Ascending aorta (tissue), 2 donors: ENCODE measurements at places on chromosomes 16 and 17.

- H3K36me3 ChIP-seq = no peaks in the 10 kb centered on the region
- H3K27ac ChIP-seq = no peak overlapping the region
- H3K27me3 ChIP-seq = no peaks in the 10 kb centered on the region
- H3K4me3 ChIP-seq = no peak overlapping the region
- DNase-seq = no peak
Measured at GRCh38 chr16:31099860-31100638, 5.5 kb upstream of the VKORC1 start.

DNA sequence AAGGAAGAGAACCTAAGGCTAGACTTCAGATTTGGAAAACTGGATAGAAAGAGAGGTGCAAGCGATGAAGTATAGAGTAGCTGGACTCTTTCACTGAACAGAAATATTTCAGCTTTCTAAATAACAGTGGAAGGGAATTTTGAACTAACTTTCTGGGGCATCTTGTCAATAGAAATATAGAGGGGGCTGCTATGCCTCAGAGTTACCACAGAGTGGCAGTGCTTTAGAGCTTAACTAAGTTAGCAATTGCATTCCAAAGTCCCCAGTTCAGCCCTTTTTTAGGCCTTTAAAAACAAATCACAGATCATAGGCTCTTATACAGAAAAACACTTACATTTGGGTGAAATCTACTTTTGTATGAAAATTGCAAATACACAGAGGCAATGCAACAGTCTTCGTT is 154.2 kb upstream of the CDH8 start:
- no peak overlapping the region for H3K27ac ChIP-seq
- no peaks in the 10 kb centered on the region for H3K36me3 ChIP-seq

DNA sequence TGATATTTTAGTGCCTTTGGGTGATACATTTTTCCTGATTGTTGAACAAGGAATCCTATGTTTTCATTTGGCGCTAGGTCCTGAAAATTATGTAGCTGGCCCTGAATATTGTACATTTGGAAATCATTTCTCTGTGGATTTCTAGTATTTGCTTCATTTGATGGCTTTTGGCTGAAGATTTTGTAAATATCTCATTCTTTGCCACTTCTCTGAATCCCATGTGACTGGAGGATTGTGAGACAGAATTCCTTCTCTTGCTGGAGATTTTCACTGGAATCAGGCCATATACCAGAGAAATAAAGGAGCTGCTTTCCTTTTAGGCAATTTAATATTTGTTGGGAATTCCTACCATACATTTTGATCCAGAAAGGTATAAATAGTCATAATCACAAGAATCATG is 8.6 kb downstream of the KRT28 start:
- H3K4me1 ChIP-seq = no peaks in the 10 kb centered on the region
- no peak overlapping the region for H3K4me3 ChIP-seq
- no peaks in the 10 kb centered on the region for H3K27me3 ChIP-seq
- no peak overlapping the region for H3K27ac ChIP-seq

GRCh38 chr16:69497876-69498596 is 67.7 kb upstream of the NFAT5 start:
- H3K4me3 ChIP-seq = no peak overlapping the region
- no peaks in the 10 kb centered on the region for H3K27me3 ChIP-seq
- no peaks in the 10 kb centered on the region for H3K36me3 ChIP-seq
- H3K27ac ChIP-seq = no peak overlapping the region
- no peak for DNase-seq
- H3K4me1 ChIP-seq = no peaks in the 10 kb centered on the region

GRCh38 chr16:35748621-35749252 is 2289.3 kb downstream of the TP53TG3F start:
- no peaks in the 10 kb centered on the region for H3K27me3 ChIP-seq
- H3K36me3 ChIP-seq = no peaks in the 10 kb centered on the region
- no peak overlapping the region for H3K4me3 ChIP-seq
- no peaks in the 10 kb centered on the region for H3K4me1 ChIP-seq

DNA sequence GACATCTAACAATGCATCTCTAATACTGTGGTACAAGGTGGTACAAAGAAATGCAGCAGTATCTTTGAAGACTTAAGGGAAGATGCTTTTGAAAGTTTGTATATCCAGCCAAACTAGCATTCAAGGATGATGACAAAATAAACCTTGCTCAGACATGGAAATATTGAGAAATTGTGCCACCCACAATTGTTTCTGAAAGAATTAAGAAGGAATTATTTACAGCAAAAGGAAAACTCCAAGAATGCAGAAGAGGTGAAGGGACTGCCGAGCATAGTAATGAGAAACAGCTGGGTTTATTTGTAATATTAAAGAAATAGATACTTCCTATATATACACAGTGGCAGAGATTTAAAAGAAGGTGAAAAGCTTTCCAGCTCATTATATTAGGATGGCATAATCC is 29.5 kb downstream of the PMFBP1 start:
- H3K4me3 ChIP-seq = no peak overlapping the region
- H3K4me1 ChIP-seq = no peaks in the 10 kb centered on the region
- no peak overlapping the region for H3K27ac ChIP-seq
- H3K27me3 ChIP-seq = no peaks in the 10 kb centered on the region

DNA sequence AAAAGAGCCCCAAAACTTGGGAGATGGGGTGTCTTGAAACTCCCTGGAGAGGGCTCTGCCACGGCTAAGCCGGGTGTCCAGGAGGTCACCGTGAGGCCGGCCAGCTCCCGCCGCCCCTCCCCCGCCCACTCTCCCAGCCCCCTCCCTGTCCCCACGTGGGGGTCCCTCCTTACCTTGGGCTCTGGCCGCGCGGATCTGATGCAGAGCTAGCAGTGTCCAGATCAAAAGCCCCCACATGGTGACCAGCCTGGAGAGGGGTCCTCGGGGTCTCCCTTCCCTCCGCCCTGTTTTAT is 447 bp downstream of the SDK2 start:
- H3K27me3 ChIP-seq = no peaks in the 10 kb centered on the region
- H3K36me3 ChIP-seq = no peaks in the 10 kb centered on the region
- H3K4me3 ChIP-seq = peak overlapping the region; percentile 61
- DNase-seq = no peak
